GDM1 (cell line): ENCODE measurements at places on chromosomes 3 and 15.

DNA sequence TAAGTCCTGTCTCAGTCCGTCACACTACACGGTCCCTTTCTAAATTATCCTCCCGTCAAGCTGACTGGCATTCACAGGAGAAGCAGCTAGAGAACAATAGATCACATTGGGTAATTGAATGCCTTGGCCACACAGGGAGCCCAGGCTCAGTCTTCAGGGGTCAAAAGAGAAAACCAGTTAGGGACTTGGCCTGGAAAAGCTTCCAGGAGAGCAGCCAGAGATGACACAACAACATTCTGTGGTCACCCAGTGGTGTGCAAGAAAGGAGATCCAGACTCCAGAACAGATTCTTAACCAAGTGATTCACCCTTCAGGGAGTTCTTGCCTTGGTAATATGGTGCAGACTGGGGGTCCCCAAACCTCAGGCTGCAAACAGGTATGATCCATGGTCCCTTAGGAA, 15.9 kb downstream of the ARHGAP31 start:
- DNase-seq = no peak

- DNase-seq = no peak
These were observed 92.6 kb downstream of the ERC2 start for GRCh38 chr3:56375654-56376053.

GRCh38 chr15:44289259-44289790, 806 bp downstream of the GOLM2 start:
- no peak for DNase-seq

GRCh38 chr15:47750030-47750739, 32.9 kb downstream of the SEMA6D start:
- no peak for DNase-seq

DNA sequence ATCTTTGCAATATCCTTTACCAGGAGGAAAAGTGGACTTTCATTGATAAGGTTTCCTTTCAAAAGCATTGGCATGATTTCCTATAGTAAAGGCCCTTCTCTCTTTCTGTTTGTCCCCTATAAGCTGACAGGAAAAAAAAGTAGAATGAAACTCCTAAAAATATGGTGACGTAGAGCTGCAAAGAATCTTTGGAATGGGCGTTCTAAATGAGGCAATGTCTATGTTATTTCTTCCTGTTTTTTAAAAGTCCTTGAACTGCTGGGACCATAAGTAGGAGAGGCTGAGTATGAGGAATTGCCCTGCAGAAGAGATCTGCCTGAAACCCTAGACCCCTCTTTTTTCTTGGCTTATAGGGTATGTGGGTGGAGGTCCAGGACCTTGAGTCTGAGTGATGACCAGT, 17.2 kb downstream of the ST3GAL6 start:
- DNase-seq = no peak

DNA sequence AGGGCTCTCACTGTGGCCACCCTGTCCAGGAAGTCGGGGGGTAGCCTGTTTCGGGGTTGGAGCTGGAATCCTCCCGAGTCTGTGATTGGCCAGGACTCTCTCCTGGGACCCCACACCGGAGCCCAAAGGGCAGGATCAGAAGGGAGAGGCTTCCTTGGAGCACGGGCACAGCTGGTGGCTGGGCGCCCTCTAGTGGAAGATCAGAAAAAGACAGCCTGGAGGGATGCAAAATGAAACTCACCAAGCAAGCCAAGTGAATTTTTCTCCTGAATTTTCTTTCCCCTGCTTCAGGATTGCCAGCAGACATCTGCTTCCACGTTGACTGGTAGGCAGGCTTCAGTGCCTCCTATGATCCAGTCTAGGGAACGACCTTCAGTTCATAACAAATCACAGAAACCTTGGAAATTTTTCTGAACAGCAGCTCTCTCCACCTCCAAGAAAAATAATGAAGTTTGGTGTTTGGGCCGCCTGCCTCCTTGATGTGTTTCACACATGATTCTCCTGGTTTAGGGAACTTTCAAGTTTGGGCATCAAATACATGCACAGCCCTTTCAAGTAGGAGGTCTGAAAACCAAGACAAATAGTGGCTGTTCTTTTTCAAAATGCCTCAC, 224.6 kb downstream of the VPS13C start:
- peak; percentile 21 for DNase-seq

DNA sequence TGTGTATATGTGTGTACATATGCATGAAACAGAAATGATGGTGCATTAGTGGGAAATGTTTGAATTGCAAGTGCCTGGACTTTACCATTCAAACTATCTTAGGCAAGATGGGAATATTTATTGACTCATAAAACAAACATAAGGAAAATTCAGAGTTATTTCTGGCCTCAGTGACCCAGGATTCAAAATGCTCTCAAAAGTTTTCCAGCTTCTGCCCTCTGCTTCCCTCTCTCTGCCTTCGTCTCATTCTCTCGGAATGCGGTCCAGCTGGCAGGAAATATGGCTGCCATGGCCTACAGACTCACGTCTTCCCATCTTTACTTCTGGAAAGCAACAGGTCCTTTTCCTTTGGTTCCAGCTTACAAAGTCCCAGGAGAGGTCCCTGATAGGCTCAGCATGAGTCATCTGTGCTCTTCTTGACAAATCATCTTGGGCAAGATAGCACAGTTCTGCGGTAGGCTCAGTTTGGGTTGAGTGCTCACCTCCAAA, 8.7 kb upstream of the ZNF774 start:
- no peak for DNase-seq

- DNase-seq = no peak
These were observed 11.8 kb downstream of the AAGAB start for GRCh38 chr15:67242708-67243111.

- DNase-seq = no peak
These were observed 3.4 kb upstream of the MGLL start for GRCh38 chr3:127825756-127826155.

DNA sequence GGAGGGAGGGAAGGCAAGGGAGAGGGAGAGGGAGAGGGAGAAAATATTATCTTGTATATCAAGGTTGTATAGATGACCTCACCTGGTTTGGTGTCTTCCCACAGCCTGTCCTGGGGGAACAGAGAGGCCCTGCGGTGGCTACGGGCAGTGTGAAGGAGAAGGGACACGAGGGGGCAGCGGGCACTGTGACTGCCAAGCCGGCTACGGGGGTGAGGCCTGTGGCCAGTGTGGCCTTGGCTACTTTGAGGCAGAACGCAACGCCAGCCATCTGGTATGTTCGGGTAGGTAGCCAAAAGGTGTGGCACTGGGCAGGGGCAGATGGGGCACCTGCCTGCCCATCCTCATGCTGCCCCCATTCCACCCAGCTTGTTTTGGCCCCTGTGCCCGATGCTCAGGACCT, 7.1 kb downstream of the CRELD1 start:
- no peak for DNase-seq

DNA sequence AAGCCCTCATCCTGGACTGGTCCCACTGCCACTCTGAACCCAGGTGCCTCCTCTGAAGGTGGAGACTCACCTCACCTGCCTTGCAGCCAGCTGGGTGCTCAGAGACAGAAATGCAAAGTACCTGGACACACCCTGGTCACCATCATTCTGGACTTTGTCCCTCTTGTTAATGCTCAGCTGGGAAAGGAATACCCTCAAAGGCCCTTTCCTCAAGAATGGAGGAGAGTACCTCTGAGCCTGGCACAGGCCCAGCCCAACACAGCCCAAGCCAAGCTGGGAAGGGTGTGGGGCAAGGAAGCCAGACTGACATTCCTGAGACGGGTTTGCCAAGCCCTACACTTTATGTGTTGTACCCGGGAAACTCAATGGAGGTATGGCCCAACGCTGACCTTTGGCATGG, 983 bp upstream of the ALAS1 start:
- no peak for DNase-seq

GRCh38 chr15:93270937-93271467, 182.0 kb upstream of the RGMA start:
- DNase-seq = no peak

DNA sequence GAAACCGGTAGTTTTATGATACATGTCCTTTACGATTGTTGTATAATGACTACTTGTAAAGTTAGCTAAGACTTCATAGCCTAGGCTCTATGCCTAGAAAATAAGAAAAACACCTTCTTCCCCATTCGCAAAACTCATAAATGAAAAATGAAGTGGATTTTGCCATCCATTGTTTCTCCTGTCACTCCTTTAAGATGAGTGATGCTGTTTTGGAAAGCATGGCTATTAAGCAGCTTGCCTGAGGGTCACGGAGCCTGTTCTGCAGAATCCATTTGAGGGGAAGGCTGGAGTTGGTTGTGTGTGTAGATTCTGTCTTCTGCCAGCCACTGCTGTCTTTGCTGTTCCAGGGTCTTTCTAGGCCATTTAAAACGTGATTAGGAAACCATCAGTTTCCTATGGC, 31.5 kb downstream of the ROBO2 start:
- no peak for DNase-seq

DNA sequence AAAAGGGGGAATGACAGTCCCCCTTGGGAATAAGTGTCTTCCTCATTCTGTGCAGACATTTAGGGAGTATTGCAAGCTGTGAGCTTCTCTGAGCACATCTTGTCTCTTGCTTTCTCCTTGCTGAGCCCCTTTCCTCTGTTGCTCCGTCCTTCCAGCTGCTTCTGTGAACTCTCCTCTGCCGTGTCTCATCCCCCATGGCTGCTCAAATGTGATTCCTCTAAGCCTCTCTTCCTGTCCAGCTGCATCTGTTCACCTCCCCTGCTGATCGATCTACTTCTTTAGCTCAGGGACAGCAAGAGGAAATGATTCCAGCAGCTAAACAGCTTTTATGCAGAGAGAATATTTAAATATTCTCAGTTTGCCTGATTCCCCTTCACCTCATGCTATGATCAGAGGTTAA, 328.0 kb upstream of the DNAJC19 start:
- DNase-seq = no peak

DNA sequence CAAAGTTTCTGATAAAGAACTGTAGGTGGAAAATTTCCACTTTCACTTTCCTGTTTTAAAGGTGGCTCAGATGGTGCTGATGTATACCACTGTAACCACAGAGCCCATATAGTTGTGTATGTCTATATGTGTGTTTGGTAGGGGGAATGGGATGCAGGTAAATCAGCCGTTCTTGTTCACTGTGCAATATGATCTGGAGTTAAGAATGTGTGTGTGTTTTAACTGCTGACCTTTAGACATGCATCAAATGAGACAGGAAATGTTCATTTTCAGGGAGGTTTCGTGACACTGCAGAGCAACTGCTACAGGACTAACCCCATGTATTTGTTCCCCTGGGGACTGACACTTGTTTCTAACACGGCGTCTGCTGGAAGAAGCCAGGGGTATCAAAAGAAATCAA, 180.5 kb downstream of the TAFA4 start:
- no peak for DNase-seq

GRCh38 chr15:97981758-97982157, 21.3 kb downstream of the ARRDC4 start:
- DNase-seq = no peak

- DNase-seq = no peak
These were observed 10.8 kb downstream of the CMTM8 start for GRCh38 chr3:32249184-32249782.

GRCh38 chr3:152505926-152506325, 237.2 kb downstream of the MBNL1 start:
- DNase-seq = no peak

GRCh38 chr3:187828579-187829452, 83.5 kb upstream of the BCL6 start:
- peak; percentile 31 for DNase-seq

DNA sequence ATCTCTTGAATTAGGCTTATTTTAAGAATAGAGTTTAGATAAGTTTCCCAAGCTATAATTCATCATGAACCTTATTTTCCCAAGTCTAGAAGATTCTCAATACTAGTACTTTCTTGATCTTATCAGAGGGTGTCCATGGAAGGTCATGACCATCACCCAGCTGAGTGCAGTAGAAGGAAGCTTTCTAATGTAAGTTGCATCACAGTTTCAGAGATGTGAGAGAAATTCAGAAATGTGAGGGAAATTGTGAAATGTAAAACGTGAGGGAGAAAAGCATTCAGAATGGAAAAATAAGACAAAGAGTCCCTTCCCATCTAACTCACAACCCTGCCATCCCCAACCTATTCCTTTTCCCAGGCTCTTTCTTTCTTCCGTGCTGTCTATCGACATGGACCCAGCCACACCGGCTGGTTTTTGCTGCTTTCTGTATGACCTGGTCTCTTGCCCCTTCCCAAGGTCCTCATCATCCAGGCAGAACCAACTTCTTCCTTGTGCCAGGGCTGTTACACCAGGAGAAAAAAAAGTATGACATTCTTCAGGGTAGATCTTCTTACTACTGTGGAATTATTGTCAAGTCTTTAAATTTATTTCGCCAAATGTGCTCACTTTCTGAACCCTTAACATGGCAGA, 6.7 kb downstream of the CAPN3 start:
- no peak for DNase-seq

DNA sequence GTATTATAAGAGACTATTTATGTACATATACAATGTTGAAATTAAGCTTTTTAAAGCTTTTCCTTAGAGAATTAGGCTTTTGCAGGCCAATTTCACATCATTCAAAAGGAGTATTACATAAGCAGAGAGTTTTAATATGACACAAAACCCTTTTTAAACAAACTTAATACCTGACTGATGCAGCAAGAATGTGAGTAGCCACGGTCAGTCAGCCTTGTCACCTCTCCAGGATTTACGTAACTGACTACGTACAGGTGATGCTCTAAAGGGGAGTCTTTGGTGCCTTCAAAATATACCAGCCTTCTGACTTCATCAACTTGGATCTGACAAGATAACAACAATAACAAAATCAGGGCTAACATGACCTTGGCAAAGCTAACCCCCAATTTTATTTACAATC, 44.2 kb upstream of the IGDCC4 start:
- no peak for DNase-seq

GRCh38 chr15:69873807-69874206, 223.9 kb downstream of the TLE3 start:
- no peak for DNase-seq

DNA sequence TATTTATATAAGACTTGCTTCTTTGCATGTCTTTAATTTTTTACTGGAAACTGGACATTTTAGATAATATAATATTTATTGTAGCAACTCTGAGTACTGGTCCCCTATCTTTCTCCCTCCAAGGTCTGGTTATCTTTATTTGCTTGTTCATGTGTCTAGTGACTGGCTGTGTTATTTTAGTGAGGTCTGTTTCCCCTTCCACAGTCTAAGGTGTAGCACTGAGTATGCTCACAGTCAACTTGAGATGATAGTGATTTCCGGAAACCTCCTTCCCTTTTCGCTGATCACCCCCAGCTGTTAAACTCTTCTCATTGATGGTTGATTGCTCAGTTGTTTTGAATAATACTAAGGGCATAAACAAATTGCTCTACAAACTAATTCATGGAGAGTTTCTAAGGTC, 37.0 kb downstream of the PCNP start:
- DNase-seq = no peak

DNA sequence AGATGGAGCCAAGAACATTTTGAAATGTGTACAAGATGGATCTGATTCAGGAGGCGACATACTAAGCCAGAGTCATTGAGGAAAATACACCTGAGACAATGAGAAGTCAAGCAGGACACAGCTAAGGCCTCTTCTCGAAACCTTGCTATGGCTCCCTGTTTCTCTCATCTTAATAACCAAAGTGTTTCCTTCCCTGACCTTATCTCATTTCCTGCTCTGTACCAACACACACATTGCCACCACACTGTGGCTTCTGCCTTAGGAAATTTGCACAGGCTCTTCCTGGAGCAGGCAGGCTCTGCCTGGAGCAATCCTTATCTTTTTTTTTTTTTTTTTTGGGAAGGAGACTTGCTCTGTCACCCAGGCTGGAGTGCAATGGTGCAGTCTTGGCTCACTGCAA, 36.6 kb downstream of the OXSM start:
- DNase-seq = peak; percentile 3
